CD14-positive monocyte (primary cell): ENCODE measurements at places on chromosomes 7 and 10.

- no peak for DNase-seq
These were observed 32.7 kb upstream of the RASGEF1A start for GRCh38 chr10:43299579-43299978.

GRCh38 chr10:87594864-87595263 is 64.8 kb upstream of the PAPSS2 start:
- DNase-seq, result no peak

GRCh38 chr7:156017431-156017830 is 205.2 kb upstream of the SHH start:
- DNase-seq, result no peak

DNA sequence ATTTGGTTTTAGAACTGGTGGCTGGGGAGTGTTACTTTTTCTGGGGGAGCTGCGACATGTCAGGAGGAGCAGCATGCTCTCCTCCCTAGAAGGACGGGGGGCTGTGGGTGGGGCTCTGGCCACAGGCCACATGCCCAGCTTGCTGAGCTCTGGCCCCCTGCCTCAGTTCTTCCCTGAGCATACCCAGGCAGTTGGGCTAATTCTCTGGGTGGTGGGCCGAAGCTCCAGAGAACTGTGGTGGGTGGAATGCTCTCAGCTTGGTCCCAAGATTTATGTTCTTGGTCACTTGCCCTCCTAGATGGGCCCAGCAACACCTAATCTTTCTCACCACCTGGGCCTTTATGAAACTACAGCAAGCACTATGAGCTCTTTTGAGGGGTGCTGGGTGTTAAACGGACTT is 5.1 kb upstream of the ZNF775 start:
- no peak for DNase-seq

DNA sequence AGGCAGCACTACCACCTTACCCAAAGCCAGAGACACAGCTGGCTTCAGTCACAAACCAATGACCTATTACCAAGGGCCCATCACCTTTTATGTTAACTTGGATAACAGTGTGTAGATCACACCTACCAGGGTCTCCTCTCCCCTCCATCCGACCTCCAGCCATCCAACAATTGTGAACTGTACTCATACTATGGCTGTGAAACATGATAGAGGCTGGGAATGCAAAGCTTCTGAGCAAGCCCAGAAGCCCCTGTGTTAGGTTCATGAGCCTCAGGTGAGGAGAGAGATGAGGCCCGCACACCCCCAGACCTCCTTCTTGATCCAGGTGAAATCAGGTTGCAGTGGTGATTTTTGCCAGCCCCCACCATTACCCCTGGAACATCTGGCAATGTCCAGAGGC is 47.7 kb downstream of the PNLIPRP2 start:
- no peak for DNase-seq

DNA sequence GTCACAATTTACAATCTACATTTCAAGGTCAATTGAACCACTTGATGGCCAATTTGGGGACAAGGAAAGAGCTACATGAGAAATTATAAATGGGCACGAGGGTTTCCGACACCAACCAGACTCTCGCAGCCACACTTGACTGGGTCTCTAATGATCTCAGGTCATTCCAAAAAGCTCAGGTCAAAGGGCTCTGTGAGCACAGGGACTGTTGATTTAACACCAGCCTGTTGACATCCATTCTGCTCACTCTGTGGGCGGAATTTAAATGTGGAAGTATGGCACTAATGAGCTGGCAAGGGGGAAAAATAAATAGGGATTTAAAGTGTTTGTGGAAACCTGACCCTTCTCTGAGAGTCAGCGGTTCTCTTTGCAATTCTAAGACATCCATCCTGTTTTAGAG is 810.7 kb upstream of the AUTS2 start:
- no peak for DNase-seq

GRCh38 chr7:75960372-75960771 is 34.0 kb downstream of the TMEM120A start:
- DNase-seq, result no peak

DNA sequence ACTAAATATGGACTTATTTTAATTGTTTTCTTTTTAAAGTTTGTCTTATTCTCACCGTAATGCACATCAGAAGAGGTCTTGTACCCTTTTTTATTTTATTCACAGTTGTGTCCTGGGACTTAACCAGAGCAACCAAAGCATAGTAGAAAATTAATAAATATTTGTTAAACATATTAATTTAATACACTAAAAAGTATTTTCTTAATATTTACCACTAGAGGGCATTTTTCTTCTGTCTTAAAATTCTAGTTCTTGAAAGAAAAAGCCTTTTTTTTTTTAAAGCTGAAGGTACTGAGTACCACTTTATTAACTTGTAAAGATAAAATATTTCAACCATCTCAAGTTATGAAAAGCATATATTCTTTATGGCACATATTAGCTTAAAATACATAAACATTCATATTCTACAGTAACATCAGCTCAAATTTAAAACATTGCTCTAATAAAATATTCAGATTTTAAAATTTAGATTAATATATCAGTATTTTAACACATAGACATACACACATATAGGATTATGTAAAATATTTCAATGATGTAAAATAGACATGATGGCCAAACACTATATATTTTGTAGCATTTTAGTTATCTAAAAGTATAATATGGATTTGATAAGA is 260.4 kb downstream of the SEMA3A start:
- DNase-seq, result no peak

DNA sequence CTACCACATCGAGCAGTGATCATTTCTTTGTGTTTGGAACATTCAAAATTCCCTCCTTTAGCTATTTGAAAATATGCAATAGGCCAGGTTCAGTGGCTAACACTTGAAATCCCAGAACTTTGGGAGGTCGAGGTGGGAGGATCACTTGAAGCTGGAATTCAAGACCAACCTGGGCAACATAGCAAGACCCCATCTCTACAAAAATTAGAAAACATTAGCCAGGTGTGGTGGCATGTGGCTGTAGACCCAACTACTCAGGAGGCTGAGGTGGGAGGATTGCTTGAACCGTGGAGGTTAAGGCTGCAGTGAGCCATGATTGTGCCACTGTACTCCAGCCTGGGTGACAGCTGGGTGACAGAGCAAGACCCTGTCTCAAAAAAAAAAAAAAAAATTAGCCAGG is 15.3 kb upstream of the EXOC4 start:
- DNase-seq, result no peak
